ENCODE measurements at places on chromosomes 5 and 9.

DNA sequence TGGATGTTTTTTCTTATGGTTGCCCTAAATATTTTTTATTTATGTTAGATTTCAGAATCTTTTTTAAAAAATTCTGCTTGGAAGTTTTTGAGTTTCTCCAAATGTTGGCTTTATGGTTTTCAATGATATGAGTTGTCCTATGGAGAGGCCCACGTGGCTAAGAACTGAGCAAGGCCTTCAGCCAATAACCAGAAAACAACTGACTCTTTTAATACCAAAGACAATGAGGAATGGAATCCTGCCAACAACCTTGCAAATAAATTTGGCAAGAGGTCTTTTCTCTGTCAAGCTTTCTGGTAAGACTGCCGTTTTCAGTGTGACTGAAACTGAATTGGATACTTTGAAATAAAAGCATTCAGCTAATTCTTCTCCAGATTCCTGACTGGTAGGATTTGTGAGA is 1740.1 kb upstream of the WWC1 start:
- DNase-seq: no peak

DNA sequence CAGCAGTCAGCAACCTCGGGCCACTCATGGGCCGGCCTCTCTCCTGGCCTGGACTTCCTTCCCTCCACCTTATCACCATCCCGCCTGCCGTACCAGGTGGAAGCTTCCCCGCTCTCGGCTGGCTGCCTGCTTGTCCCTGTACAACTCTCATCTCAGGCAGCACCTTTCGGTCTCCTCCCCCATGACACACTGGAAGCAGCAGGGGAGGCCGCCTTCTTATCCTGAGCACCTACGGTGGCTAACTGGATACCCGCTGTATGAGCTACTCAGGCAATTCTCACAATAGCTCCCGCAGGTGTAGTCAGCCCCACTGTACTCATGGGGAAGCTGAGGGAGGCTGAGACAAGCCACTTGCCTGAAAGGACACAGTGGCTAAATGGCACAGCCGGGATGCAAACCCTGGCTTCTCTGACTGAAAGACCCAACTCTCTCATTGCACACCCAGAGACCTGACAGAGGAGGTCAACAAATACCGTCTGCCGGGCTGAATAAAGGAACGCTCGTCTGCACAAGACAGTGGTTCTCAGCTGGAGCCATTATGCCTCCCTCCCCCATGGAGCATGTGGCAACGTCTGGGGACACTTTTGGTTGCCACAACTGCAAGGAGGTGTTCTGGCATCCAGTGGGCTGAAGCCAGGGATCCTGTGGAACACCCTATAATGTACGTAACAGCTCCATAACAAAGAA is 9.6 kb downstream of the STK10 start:
- DNase-seq: no peak

DNA sequence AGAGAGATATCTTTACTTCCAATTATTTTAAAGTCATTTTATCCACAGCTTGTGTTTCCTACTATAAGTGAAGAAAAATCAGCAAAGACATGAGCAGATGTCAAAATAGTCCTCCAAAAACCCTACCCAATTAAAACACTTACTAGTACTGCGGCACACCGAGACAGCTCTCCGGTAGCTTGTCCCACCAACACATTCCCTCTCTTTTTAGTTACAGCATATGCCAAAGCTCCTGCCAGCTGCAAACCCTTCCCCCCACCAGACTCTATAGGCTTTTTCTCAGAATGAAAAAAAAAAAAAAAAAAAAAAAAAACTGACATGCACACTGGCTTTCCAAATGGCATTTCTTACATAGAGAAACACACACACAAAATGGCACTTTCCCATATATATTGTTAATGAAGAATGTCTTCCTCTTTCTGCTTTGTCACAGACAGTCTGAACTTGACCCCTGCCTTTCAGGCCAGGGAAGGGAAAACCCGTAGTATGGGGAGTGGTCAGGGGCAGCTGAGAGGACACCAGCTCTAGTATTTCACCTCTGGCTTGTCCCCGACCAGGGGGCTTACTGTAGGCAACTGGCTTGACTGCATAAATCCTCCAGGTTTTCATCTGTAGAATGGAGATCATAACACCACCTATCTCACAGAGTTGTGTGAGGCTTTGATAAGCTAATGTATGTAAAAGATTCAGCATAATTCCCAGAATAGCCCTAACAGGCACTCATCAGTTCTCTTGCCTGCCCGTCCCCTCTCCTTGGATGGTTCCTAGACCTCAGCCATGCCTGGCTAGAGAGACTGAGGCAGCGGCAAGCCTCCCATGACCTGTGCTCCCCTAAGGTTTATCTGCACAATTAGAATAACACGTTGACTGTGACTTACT is 233.6 kb downstream of the CRB2 start:
- DNase-seq: no peak

- DNase-seq: no peak
Observed at GRCh38 chr5:148843510-148844318, 17.3 kb downstream of the ADRB2 start.

GRCh38 chr5:61788548-61788947 is 456.5 kb downstream of the ZSWIM6 start:
- no peak for DNase-seq
